Fibroblast of lung (primary cell): ENCODE measurements at places on chromosomes 1 and 21.

DNA sequence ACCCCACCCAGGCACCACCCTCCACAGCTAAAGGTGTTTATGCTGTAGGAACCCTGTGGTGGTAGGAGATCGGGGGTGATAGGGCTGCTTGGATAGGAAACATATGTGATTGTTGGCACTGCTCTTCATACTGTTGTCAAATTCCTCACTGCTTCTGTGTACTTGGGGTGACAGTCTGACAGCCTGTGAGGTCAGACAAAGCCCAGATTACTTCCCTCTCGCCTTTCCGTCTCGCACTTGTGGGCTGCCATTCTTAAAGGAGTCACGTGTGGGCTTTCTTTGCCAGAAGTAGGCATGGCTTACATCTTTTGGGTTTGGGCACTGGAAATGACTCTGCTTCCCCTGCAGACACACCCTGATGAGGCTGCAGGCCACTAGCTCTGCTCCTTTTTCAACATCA, 363.8 kb downstream of the DISC1 start:
- DNase-seq, result no peak

DNA sequence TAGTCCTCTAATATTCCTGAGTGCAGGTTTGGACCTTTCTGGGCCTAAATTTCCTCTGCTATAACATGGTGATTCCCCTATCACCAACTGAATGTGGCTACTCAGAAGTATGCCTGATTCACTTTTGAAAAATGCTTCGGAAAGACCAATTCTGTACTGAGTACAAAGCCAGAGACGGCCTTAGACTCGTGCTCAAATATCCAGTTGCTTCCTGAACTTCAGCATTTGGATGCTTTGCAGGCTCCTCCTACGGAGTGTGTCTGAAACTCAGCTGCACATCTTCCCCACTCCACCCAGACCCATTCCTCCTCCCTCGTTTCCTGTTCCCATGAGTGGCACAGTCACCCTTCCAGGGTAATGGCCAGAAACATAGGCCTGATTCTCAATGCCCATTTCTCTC, 98.4 kb upstream of the GADD45A start:
- no peak for DNase-seq

GRCh38 chr1:84632137-84632536, 57.9 kb upstream of the CTBS start:
- no peak for DNase-seq

DNA sequence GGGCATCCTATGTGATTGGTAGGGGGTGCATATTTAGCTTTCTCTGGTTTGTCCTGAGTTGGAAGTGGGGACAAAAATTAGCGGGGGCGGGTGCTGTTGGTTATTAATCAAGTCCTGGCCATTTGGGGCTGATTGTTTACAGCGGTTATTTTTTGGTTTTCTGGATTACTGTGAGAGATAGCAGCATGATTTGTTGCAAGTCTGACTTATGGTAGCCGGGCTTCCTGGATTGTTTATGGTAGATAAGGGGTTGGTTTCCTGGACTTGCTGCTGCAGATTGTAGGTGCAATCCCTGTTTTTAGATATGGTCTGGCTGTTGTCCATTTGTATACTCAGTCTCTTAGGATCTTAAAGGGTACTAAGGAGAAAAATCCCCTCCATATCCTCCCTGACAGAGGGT, 12.1 kb upstream of the PROK1 start:
- no peak for DNase-seq

DNA sequence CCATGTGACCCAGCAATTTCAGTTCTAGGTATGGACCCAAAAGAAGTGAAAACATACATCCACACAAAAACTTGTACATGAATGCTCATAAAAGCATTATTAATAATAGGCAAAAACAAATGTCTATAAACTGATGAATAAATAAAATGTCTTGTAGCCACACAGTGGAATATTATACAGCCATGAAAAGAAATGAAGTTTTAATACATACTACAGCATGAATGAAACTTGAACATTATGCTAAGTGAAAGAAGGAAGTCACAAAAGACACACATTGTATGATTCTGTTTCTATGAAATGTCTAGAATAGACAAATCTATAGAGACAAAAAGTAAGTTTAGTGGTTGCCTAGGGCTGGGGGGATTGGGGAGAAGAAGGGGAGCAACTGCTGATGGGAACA, 130.2 kb downstream of the CDC7 start:
- no peak for DNase-seq
